ENCODE measurements at places on chromosomes 13 and 19.
A peak's percentile ranks its signal among the peaks of the same experiment; 100 is the strongest.

DNA sequence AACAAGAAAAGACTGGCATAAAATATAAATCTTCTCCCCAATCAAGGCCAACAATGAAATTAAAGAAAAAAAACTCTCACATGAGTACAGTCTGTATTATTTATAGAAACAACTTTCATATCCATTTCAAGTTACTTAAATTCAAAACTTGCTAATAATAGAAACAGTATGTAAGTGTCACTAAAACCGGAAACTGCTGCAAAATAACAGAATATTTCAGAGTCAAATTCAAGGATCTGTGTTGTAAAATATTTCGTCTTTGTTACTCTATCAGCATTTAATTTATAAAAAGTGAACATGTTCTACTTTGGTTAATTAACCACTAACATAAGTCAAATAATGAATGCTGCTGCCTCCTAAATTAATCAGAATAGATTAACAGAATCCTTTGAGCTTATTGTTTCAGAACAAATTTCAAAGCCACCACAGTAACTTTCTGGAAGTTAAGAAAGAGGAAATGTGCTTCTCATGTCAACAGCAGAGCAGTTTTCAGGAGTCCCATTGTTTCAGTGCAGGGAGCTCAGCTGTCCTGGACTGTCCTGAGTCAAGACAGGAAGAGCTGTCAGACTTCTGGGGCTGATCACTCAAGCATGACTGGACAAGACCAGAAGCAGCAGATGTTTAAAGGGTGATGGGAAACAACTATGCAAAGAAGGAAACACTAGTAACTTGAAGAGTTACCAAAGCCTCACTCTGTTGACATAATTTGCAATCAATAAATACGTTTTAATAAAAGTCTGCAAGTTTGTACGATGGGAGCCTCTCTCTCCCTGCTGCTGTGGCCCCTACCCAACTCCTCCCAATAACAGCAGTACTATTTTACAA is 76.9 kb downstream of the FOXO1 start:
- DNase-seq = no peak

DNA sequence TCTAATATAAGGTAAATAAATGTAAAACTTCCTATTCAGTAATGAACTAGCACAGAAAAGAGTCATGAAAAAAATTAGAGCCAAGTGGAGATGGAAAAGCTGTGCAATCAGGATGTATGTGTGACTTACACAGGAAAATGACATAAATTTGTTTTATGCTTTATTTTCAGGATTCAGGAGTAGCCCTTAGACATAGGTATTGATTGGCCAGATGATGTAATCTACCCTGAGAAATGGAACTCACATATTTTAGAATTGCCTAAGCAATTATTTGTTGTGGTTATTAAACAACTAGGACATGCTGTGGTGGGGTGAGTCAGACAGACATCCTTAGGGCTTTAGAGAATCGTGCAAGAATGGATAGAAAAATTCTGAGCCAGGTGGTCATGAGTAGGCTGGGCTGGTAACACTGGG is 110.6 kb downstream of the PCDH9 start:
- DNase-seq = no peak

DNA sequence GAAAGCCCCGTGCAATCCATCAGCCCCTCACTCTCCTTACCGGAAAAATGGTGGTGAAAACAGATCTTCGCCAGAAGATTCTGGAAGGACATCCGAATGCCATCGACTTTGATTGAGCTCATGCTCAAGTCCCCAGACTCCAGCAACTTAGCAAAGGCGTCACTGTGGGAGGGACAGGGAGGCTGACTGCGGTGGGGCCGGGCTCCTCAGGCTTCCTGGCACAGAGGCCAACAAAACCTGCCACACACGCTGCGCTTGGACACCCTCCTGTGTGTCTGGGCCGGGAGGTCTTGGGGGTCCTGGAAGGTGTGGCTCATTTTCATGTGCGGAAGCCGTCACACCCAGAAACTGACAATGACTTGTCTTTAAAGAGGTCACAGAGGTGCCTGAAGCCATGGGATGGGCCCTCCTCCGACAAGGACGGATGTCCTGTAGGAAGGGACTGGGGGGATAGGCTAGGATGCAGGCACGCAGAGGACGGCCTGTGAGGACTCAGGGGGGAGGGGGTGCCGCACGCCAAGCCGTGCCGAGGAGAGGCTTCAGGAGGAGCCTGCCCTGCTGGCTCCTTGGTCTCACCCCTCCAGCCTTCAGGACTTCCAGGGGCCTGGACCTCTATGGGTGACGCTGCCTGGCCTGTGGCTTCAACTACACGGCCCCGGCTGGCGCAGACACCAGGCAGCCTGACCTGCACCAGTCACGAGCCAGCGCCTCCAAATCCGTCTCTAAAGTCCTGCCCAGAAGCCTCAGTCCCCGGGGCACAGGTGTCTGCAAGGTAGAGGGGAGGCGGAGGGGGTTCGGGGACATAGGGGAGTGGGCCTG is 12.5 kb downstream of the IZUMO4 start:
- no peak for DNase-seq

DNA sequence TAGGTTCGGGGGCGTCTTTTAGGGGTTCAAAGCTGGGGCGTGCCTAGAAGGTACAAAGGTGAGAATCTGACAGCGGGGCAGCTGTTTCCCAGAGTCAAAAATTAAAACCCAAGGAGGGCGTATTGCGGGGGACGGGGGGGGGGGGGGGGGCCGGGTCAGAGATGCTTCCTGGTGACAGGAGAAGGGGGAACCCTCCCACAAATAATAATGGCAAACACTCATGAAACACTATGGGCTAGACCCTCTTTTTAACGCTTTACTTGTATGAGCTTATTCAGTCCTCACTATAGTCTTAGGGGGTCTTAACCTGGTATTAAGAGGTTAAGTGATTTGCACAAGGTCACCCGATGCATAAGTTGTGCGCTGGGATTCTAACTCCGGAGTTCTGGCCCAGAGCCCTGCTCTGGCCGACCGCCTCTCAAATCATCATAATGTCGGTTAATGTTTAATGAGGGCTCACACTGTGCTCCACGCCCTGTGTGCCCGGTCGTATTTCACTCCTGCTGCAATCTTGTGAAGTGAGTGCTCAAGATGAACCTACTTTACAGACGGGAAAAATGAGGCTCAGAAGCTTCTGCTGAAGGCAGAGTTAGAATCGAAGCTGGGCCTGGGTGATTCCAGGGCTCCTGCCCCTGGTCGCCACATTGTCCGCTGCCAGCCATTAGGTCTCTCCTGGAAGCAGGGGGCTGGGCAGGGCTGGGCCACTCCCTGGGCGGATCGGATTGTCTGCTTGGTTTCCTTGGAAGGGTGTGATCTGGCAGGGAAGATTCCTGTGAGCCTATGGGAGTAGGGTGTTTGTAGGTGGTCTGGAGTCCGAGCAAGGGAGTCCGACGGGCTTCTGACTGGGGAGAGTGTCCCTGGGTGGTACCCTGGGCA is 964 bp downstream of the PAK4 start:
- DNase-seq = no peak

GRCh38 chr19:55623130-55623529 is 1.2 kb downstream of the ZNF784 start:
- DNase-seq = no peak

- DNase-seq = no peak
These were observed 3.7 kb downstream of the TEX29 start for GRCh38 chr13:111323950-111324651.

GRCh38 chr19:11944656-11945055 is 19.7 kb downstream of the ZNF700 start:
- DNase-seq = no peak

DNA sequence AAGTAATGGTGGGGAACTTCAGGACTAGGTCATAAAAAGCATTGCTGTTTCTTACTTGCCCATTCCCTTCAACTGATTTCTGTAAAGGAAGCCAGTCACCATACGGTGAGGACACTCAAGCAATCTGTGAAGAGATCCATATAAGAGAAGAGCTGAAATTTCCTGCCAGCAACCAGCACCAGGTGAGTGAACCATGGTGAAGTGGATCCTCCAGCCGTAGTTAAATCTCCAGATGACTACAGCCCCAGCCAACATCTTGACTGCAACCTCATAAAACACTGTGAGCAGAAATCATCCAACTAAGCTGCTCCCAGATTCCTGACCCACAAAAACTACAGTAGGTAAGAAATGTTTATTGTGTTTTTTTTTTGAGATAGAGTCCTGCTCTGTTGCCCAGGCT is 3.8 kb upstream of the SLC6A16 start:
- DNase-seq = no peak

- no peak for DNase-seq
These were observed 299.5 kb downstream of the NALCN start for GRCh38 chr13:101116826-101117225.

- no peak for DNase-seq
These were observed 943.0 kb upstream of the PCDH9 start for GRCh38 chr13:68173111-68173510.

- DNase-seq = peak; percentile 42
These were observed 407 bp downstream of the RAB3A start for GRCh38 chr19:18203408-18203862.

- DNase-seq = no peak
These were observed 33.1 kb downstream of the CAPN12 start for GRCh38 chr19:38710928-38711725.

GRCh38 chr13:111491659-111492058 is 171.2 kb downstream of the TEX29 start:
- no peak for DNase-seq

- DNase-seq = no peak
These were observed 49.9 kb upstream of the MEDAG start for GRCh38 chr13:30856005-30856790.

GRCh38 chr19:30682999-30683536 is 310.9 kb downstream of the ZNF536 start:
- DNase-seq = peak; percentile 28

DNA sequence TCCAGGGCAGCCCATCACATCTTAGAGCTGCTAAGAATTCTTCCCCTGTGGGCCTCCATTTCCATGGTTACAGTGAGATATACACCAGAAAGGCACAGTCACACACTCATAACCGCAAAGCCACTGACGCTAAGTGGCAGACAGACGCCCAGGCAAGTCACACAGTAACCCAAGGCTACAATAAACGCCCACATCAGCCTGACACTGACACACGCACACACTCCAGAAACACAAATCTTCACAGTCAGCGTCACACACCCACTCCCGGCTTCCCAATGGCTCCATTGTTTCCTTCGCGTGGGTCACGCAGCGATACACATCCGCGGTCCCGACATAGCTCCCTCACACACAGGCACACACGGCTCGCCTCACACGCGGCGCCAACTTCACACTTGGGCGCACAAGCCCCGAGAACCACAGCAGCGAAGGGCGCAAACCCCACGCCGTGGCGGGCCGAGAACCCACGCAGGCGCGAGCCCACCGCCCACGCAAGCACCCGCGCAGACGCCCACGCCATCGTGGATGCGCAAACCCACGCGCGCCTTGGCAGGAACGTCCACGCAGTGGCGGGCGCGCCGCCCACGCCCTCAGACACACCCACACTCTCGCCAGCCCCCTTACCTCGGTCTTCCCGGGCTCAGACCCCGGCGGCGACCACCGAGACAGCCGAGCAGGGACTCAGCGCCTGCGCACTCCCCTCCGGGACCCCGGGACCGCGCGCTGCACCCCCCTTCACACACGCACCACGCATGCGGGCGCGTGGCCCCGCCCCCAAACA is at the start of gene ZNF667:
TSS of gene ZNF667 (minus strand) at position 695 of the 778 bp plus-strand sequence. CDS start 14,975 bp downstream, outside the sequence.
- peak; percentile 17 for DNase-seq

GRCh38 chr13:42984691-42985090 is 7.3 kb downstream of the EPSTI1 start:
- DNase-seq = no peak

DNA sequence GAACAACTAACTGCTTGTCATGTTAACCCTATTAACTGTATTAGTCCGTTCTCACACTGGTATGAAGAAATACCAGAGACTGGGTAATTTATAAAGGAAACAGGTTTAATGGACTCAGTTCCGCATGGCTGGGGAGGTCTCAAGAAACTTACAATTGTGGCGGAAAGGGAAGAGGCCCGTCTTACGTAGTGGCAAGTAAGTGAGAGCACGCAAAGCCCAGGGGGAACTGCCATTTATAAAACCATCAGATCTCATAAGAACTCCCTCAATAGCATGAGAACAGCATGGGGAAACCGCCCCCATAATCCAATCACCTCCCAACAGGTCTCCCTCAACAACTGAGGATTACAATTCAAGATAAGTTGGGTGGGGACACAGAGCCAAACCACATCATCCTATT is 34.7 kb downstream of the PHF11 start:
- no peak for DNase-seq

DNA sequence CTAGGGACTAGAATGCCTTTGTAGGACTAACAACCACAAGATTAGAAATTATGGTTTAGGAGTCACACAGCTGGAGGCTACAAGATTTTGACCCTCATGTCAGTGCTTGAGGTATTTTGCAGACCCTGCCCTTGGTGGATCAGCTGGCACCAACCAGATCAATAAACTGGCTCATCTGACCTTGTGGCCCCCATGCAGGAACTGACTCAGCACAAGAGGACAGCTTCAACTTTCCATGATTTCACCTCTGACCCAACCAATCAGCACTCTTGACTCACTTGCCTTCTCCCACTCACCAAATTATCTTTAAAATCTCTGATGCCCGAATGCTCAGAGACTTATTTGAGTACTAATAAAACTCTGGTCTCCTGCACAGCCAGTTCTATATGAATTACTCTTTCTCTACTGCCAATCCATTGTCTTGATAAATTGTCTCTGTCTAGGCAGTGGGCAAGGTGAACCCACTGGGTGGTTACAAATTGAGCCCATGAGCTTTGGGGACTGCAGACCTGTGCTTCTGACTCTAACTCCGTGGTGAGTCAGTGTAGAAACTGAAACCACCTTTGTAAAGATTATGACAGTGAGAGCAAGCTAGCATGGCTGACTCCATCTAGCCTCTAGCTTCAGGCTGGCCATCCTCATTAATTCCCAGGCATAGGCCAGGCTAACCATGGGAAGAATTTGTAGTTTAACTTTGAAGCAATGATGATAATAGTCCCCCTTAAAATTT is 33.9 kb upstream of the CEACAM8 start:
- no peak for DNase-seq

DNA sequence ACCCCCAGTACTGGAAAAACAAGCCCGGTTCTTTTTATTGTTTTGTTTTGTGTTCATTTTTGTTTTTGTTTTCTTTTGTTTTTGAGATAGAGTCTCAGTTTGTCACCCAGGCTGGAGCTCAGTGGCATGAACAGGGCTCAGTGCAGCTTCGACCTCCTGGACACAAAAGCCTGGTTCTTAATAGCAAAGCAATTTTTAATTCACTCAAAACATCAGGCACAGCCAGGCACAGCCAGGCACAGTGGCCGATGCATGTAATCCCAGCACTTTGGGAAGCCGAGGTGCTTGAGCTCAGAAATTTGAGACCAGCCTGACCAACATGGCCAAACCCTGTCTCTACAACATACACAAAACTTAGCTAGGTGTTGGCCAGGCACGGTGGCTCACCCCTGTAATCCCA is 30.7 kb downstream of the INSR start:
- no peak for DNase-seq

DNA sequence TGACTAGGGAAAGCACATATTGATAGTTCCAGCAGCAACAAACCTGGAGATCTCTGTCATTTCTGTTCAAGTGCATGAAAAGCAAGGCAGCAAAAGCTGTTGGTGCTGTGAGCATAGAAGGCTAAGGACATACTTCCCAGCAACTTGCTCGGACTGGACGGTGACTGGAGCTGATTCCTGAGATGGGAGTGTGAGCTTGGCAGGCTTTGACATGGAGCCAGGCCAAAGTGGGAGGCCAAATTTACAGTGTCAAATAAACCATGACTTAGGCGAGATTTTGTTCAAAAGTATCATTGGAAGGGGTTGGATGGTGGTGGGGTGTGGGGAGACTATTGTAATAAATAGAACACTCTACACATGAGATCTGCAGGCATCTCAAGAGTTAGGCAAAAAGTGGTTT is 5.9 kb upstream of the ARGLU1 start:
- DNase-seq = no peak
